ENCODE measurements at places on chromosomes 7 and 10.

- no peak for DNase-seq
Measured at GRCh38 chr7:132381742-132382472, 194.4 kb downstream of the PLXNA4 start.

DNA sequence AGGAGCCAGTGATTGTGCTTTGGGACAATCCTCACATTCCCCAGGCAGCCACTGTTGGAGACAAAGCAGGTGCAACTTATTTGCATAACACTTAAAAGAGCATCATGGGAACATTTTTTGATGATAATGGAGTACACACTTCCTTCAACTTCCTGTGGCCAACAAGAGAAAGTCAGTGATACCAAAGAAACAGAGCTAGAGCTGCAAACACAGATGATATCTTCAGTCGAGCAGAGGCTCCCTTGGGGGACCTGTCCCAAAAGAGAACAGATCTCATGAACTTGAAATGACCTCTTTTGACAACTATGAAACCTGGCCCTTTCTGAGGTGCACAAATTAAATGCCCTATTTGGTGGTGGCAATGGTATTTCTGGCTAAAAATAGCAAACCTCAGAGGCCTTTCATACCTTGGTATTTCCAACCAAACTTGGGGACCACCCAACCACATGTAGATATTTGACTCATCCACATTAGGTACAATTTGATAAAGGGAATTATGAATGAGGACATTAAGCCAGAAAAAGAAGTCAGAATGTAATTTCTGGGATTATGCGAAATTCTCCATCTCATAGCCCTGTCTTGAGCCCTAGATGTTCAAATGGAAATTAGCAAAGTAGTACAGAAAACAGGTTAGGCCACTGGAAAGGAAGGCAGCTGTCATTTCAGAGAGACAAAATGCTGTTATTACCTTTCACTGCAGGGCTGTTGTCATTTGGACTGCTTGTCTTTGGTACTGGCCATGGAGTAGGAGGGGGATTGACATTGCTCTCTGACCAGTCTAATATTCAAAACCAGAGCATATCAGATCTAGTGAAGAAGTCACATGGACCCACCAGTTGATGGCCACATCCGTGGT, 146.2 kb downstream of the ICA1 start:
- no peak for DNase-seq

- no peak for DNase-seq
Measured at GRCh38 chr10:26950934-26951333, 90.2 kb upstream of the ABI1 start.

- no peak for DNase-seq
Measured at GRCh38 chr10:8379906-8380832, 325.7 kb downstream of the GATA3 start.

DNA sequence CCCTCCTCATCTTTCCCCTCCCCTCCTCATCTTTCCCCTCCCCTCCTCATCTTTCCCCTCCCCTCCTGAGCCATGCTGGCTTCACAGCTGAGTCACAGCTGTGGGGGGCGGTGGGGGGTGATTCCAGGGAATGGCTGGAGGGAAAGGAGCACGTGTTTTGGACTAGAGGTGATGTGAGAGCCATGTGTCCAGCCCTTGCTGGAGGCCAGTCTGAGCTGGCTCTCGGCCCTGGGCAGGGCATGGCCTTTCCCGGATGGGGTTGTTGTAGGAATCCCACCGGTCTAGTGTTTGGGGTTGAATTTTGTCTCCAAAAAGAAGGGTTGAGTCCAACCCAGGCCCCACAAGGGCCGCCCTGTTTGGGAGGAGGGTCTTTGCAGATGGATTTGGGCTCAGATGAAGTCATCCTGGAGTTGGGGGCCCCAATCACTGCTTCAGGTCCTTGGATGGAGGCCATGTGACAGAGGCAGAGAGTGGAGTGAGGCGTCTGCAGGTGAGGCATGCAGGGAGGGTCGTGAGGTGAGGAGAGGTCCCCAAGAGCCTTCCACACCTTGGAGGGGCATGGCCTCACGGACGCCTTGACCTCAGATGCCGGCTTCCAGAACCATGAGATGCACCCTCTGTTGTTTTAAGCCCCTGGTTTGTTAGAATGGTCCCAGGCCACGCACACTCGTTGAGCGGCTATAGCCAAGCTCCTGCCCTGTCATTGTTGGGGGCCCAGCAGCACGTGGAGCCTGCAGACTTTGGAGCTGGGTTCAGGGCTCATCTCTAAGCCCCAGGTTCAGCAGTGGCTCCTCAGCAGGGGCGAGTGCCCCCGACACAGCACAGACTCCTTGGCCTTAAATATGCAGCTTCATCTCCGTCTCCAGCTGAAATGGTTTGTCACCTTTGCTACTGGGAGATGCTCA, 101.6 kb downstream of the DNAJB6 start:
- no peak for DNase-seq

GRCh38 chr7:411677-412312, 107.9 kb downstream of the PDGFA start:
- DNase-seq = no peak

DNA sequence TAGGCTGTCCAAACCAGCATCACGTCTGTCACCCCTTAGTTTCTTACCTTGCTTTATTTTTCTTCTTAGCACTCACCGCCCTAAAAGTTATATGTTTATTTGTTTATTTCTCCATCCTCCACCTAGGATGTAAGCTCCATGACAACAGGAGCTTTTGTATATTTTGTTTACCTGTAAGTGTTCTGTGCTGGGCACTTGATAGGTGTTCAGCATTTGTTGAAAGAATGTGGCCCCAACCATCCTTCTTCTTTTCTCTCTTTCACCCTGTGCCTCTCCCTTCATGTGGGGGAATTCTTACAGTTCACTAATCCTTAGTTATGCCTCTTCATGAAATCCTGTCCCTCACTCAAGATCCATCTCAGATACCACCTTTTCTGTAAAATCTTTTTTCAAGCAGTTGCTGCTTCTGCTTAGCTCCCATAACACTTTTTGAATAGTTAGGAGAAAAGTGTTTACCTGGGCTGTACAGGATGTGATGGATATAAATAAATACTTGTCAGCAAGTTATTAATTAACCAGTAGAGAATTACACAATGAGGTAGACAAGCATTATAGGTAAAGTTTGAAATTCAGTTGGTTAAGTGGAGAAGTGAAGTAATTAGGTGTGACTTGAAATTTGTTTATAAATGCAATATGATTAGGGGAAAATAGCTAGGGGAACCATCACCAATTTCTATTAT, 9.7 kb downstream of the AHR start:
- no peak for DNase-seq

DNA sequence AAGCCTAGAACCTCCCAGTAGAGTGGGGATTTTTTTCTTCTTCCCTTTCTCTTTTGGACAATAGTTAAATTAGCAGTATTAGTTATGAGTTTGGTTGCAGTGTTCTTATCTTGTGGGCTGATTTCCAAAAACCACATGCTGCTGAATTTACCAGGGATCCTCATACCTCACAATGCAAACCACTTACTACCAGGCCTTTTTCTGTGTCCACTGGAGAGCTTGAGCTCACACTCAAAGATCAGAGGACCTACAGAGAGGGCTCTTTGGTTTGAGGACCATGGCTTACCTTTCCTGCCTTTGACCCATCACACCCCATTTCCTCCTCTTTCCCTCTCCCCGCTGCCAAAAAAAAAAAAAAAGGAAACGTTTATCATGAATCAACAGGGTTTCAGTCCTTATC, 5.4 kb downstream of the OPN1SW start:
- no peak for DNase-seq

DNA sequence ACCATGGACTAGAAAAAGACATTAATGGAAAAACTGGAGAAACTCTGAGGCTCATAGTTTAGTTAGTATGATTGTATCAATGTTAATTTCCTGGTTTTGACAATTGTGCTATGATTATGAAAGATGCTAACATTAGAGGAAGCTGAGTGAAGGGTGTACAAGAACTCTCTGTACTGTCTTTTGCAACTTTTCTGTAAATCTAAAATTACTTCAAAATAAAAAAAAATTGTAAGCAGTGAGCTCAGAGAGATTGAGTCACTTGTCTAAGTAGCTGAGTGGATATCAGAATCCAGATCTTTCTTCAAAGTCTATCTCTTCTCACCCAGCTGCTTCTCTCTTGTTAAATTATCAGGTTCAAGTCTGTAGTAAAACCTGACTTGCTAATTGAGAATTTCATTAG, 181.1 kb downstream of the PLCE1 start:
- DNase-seq = no peak

- DNase-seq = no peak
Measured at GRCh38 chr7:33452805-33453502, 323.6 kb downstream of the BBS9 start.

Measured in activated T-helper 9 cell treated with anti-CD3 and anti-CD28 coated beads, Interleukin-2, amount 50 U/mL, for 16 hours (primary cell).